ENCODE measurements at places on chromosomes 1 and 21.

DNA sequence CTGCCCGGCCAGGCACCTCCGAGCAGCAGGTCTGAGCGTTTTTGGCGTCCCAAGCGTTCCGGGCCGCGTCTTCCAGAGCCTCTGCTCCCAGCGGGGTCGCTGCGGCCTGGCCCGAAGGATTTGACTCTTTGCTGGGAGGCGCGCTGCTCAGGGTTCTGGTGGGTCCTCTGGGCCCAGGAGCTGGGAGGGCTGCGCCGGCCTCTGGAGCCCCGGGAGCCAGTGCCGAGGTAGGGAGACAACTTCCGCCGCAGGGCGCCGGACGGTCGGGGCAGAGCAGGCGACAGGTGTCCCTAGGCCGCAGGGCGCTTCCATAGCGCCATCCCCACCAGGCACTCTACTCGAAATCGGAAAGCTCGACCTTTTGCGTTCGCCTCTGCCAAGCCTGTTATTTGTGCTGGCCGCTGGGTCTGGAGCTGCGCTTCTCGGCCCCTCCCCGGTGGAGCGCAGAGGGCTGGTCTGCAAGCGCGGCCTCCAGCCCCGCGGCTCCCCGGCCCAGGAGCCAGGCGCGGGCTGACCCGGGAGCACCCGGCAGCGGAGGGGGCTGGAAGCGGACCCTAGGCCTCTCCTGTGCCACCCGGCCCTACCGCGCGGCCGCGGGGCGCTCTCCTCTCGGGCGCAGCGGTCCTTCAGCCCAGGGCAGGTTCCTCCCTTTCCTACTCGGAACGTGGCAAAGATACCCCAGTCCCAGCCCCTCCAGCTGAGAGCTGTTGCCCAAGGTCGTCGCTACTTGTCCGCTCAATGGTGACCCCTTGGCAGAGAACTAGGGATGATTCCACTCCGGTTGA lies 2.2 kb downstream of the SIM2 start:
- DNase-seq, result no peak

- no peak for DNase-seq
These were observed 86.0 kb downstream of the NCAM2 start for GRCh38 chr21:21084179-21084578.

DNA sequence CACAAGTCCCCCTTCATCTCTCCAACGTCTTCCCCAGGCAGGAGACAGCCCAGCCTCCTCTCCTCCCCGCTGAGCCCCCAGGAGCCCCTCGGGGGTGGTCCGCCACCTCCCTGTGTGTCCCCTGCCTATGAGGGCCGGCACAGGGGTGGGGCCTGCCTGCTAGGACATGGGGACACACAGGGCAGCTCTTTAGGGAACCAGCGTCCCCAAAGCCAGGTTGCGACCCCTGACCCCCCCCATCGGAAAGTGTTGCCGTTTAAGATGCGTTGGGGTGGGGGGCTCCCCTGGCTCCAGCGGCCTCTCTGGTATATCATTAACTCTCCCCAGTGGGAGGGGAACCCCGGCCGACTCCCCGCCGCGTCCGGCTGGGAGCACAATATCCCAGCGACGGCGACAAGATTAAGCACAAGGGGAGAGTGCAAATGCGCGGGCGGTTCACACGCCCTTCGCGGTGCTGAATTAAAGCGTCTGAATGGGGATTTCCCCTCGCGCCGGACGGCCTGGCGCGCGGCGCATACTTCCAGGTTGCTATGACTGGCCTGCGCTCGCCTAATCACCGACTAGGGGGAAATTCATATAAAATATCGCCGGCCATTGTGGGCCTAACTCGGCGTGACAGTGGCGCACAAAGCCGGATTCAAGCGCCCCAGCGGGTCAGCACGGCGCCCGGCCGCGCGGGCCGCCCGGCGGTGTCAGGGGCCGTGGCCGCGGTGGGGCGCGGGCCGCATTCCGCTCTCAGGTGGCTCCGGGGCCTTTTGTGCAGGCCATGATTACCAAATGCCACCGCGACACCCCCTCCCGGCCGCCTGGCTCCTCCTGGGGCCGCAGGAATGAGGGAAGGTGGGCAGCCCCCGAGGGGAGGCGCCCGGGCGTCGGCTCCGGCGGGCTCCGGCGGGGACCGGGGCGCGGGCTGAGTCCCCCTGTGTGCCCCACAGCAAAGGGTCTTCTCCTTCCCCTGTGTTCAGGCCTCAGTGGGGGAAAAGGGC lies 30.9 kb downstream of the WNT3A start:
- no peak for DNase-seq

DNA sequence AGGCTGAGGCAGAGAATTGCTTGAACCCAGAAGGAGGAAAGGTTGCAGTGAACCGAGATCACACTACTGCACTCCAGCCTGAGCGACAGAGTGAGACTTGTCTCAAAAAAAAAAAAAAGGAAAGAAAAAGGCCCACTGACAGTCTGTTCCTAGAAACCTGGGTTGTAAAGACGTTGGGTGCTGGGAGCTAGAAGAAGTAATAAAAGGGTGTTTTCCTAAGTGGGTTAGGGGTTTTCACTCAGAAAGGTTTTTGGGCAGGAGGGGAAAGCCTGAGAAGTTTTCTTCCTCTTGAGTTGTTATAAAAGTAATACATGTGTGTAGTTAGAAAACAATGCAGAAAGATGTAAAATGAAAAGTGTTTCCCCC lies 25.4 kb downstream of the CELA3A start:
- DNase-seq, result no peak

DNA sequence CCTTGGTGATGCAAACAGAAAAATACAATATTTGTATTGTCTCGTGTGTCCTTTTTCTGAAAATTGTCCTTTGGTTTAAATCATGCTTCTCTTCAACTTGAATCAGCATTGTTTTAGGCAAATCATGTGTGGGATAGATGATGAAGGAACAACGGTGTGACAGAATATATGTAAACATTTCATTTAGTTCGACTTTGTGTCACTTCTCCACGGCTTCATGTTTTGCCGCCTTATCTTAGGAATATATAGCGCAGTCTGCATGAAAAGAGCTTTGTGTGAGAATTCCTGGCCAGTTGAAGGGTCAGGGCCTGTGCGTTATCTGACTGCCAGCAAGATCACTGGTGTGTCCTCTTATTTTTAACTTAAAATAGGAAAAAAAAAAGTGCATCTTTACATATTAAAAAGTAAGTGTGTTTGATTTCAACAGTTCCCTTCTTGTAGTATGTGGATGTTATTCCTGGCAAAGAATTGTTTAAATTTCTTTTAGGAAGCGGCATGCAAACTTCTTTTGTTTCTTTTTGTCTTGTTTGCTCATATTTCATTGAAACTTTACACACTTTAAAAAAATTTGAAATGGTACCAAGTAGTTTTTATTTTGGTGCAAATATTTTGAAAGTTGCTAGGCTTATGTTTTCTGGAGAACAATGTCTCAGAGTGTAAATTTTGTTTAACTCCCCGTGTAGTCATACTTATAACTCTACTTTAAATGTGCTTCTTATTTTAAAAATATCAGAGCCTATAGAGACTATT lies 465.2 kb downstream of the USP25 start:
- peak; percentile 51 for DNase-seq

- DNase-seq, result no peak
These were observed 47.0 kb upstream of the KIF26B start for GRCh38 chr1:245107776-245108114.

GRCh38 chr1:167229719-167230385 lies 9.2 kb downstream of the POU2F1 start:
- DNase-seq, result no peak

GRCh38 chr1:27122652-27123051 lies 32.3 kb downstream of the SLC9A1 start:
- DNase-seq, result peak; percentile 53

GRCh38 chr21:38171723-38172344 lies 85.0 kb upstream of the KCNJ15 start:
- peak; percentile 77 for DNase-seq

GRCh38 chr1:18109756-18110597 lies 2.4 kb downstream of the IGSF21 start:
- DNase-seq, result no peak

GRCh38 chr21:39047046-39047445 lies 136.2 kb downstream of the PSMG1 start:
- DNase-seq, result no peak

DNA sequence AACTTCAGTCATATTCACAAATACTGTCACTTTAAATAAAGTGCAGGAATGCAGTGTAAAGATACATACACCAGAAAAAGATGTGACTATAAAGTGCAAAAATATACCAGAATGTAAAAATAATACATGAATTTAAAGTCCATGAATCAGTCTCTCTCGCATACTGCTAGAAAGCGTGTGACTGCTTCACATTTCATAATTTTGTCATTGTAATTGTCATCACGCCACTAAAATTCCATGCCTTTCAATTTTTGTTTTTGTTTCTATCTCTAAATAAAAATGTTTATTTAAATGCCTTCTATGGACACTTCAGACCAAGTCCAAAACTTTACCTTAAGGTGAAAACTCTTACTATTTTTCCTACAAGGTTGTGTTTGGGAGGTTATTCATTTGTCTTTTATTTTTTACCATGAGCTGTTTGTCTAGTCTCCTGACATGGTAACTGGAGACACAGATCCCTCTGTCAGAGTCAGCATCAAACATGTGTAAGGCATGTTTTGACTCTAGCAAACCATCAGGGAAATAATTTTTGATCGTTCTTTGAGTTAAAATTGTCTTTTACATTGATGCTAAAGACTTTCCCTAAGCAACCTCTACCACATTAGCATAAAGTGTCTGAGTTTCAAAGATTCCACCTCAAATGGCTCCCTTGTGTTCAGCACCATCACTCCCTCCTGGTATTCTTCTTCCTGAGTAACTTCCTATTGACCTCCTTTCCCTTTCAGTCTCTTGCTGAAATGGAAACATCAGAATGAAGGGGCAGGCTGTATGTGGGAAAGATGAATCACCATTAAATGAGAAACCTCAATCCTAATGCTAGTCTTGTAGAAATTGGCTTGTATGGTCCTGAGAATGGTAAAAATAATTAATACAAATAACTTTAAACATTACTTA lies 14.0 kb upstream of the AIM2 start:
- no peak for DNase-seq

GRCh38 chr1:208465786-208466590 lies 221.8 kb upstream of the PLXNA2 start:
- no peak for DNase-seq

DNA sequence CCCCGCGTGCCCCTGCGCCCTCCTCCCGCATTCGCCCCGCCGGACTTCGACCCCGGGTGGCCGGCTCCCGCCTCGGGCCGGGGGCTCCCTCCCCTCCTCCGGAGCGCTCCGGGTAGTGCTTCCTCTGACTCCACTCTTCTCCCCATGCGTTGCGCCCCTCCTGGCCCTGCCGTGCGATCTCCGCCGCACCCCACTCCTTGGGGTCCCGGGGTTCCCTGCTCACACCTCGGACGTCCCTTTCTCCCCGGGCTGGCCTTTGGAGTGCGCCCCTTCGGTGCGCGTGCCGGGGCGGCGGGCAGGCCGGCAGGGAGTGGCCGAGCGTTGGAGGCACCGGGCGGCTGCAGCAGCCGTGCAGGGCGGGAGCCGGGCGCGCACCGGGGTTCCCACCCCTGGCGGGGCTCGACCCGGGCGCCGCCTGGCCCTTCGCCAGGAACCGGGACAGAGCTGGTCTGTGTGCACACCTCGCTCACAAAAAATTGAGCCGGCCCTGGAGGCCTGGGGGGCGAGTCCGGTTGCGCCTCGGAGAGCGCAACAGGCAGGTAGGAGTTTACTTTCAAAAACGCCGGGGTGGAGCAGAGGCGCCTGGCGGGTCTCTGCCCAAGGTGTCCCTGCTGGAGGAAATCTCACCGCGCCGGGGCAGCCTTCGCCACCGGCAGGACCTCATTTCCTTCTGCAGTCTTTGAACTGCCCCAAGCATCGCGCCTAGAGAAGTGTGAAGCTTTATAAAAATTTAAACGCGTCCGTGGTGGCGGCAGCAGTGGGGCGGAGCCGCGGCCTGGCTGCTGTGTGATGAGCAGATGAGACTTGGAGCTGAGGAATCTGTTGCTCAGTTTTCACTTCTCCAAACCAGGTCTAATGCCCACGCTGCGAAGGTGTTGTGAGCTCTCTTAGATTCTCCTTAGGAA lies 650 bp downstream of the VANGL1 start:
- peak; percentile 39 for DNase-seq

All from HS-27A (cell line).